ENCODE measurements at places on chromosomes 13 and 19. TPM values are rescaled to one million over a fixed set of nuclear protein-coding genes. Genes with fewer than 3 reads are reported as not detected.

DNA sequence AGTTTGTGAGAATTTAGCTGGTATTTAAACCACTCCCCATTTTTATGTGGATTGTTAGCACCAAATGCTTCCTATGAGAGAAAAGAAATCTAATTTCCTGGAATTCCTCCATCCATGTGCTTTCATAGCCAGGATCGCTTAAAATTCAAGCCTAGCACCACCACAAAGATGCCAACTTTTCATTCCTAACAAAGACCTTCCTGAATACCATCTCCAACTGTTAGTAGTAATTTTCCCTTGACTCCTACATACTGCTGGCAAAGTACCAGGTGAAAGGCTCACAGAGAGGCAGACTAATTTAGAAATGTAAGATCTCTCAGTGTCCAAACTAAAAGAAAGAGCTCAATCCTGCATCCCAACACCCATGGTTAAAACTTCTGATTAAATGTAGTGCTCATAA is 386.3 kb downstream of the KCTD12 start:
- DNase-seq = no peak

DNA sequence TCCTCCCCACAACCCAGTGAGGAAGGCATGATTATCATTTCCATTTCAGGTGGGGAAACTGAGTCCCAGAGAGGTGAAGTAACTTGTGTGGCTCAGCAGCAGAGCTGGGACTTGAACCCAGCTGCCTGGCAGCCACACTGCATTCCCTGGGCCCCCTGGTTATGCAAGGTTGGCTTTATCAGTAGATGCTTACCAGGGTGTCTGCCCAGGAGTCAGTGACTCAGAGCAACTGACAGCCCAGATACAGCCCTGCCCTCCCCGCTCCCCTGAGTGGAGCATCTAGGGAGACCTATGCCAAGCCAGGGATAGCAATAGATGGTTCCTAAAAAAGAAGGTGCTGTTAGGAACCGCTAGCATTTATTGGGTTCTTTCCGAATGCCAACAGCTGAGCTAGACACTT is 5.9 kb downstream of the IGLON5 start:
- no peak for DNase-seq

- no peak for DNase-seq
Observed at GRCh38 chr19:35404879-35405622, 34.2 kb downstream of the GPR42 start.

ZNF580 gene
- total RNA-seq = 105 TPM

All from CD4-positive, alpha-beta memory T cell (primary cell).